ENCODE measurements at places on chromosomes 7 and 10.

DNA sequence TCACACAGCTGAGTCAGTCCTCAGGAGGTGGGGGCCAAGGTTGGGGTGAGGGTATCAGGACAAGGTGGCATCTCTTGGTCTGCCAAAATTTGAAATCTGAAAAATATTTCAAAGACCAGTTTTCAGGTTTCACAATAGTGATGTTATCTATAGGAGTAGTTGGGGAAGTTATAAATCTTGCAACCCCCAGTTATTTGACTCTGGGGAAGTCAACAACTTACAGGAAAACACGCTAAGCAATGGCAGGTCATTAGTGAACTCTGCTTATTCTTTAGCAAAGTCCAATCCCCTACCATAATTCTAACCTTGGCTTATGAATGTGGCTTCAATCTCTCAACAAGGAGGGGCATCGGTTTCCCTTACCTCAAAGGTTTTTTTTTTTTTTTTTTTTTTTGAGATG is 94.9 kb downstream of the MARCHF5 start:
- no peak for ATAC-seq

- peak; percentile 61 for ATAC-seq
Measured at GRCh38 chr10:101130984-101131961, at the start of gene TLX1. Gene TLX1 (plus strand): TSS chr10:101131300. CDS start chr10:101131542, 242 bp downstream.

- ATAC-seq, result no peak
Measured at GRCh38 chr7:103003004-103003403, 71.6 kb downstream of the FBXL13 start.

GRCh38 chr10:31630861-31631567 is 297.6 kb downstream of the ARHGAP12 start:
- ATAC-seq, result no peak

GRCh38 chr10:128571745-128572144 is 445.5 kb upstream of the MKI67 start:
- ATAC-seq, result no peak

GRCh38 chr10:98041352-98042043 is 11.1 kb upstream of the CRTAC1 start:
- peak; percentile 83 for ATAC-seq

DNA sequence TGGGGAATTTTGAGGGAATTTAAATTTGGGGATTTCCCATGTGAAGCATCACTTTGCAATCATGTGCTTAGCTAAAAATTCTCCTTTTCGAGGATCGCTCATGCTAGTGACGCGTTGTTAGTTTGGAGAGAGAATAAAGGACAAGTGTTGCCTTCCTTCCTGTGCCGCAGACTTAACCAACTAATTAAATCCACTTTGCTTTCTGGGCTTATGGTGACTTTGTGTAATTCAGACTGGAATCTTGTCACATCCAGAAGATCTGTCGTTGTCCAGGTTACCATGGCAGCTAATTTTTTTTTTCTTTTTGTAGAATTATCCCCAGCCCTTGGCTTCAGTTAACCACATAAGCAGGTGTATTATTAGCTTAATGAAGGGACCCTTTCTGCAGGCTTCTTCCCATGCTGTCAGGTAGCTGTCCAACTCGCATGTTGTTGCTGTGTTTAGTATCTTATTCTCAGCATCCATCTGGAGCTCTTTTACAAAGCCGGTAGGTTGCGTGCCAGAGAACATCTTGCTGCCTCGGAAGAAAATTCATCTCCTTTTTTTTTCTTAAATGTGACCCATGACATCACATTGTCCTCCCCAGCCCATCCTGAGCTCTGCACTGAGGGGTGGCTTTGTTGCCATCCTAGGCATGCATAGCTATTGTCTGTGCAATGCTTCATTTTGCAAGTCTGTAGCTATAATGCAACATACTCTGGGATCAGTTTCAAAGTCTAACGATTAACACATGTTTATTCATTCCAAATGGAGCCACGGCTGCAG is 47.2 kb upstream of the NRP1 start:
- peak; percentile 91 for ATAC-seq

DNA sequence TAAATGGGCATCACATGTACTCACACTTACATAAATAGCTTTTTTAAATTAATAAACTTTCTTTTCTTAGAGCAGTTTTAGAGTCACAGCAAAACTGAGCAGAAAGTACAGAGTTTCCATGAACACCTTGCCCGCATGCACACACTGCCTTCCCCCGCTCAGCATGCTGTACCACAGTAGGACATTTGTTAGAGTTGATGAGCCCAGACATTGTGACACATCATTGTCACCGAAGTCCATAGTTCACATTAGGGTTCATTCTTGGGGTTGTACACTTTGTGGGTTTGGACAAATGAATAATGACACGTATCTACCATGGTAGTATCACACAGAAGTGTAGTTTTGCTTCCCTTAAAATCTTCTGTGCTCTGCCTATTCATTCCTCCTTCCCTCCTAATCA is 23.7 kb downstream of the UBN2 start:
- no peak for ATAC-seq

DNA sequence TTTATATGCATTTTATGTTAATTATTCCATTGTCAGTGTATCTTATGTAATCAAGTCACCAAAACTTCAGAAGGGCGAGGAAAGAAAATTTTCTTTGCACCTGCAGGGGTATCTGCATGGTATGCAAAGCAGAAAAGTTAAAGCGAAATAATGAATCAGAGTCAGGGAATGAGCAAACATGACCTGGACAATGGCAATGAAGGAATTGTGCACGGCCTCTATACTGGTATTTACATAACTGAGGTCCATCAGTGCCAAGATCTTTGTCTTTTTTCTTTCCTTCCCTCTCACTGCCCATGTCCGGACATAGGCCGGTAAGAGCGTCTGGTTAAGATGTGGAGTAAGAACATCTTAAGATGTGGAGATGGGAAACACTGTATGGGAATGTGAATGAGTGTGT is 14.4 kb upstream of the AKR1C3 start:
- no peak for ATAC-seq

- ATAC-seq, result no peak
Measured at GRCh38 chr10:5499493-5500140, at the start of gene CALML5. Gene CALML5 (minus strand): TSS chr10:5499570. CDS start chr10:5499438, 132 bp downstream.

DNA sequence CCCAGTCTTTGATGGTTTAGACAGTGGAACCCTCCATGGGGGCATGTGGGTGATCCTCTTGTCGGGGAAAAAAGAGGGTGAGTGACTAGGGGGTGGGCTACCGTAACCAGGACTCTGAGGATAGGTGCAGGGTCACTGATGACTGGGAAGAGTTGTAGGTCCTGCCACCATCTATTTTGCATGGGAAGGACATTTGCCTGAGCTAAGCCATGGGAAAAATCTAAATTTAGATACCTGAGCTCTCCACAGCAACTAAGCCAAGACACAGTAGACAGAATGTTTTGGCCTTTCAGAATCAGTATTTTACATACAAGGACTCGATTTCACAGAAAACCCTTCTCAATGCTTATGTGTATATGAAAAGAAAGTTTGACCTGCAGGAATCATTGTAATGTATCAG is 52.7 kb downstream of the KIAA1217 start:
- no peak for ATAC-seq

GRCh38 chr10:112466802-112467201 is 19.8 kb downstream of the VTI1A start:
- ATAC-seq, result no peak

DNA sequence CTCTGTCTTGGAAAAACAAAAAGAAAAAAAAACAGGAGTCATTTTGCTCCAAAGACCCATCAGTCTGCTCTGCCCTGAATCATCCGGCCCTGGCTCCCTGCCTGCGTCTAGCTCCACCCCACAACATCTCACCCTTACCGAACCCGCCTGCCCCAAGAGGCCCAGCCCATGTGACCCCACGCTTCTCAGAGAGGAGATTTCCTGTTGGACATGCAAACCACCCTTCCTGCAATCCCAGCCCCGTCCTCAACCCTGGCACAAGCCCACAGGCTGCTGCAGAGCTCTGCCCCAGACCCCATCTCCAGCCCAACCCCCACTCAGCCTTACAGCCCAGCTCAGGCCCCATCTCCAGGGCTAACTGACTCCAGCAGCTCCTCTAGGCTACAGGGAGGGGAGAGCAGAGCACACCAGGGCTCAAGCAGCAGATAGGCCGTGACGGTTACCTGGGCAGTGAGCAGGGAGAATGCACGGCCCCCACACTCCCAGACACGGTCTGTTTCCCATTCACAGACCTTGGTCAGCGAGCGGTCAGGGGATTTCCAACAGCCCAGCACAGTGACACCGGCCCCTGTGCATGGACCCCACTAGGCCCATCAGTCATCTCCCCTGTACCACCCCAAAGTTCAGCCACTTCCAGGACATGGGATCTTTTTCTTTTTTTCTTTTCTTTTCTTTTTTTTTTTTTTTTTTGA is 69.9 kb upstream of the GTF2I start:
- ATAC-seq, result peak; percentile 98

DNA sequence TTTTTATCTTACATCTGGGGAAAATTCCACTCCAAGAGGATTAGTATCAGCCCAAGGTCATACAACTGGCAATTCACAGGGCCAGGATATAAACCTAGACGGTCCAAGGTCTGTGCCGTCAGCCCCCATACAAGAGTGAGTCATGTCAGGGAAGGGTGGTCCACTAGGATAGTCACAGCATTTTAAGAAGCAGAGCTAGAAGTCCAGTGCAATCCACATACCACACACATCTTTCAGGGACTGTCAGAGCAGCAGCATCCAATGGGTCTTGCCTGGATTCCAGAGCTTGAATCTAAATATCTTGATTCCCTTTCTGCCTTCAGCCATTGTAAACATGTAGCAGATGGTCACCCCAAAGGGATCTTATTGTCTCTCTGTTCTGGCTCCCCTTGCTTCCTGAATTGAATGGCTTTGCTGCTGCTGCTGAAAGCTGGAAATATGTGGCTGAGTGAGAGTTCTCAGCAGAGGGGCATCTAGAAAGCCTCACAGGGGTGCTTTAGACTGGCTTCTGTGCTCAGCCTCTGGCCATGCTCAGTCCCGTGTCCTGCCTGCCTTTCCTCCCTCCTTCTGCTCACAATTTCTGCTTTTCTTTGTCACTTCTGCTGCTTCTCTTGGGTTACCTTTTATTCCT is 9.9 kb upstream of the OR6V1 start:
- ATAC-seq, result peak; percentile 53

DNA sequence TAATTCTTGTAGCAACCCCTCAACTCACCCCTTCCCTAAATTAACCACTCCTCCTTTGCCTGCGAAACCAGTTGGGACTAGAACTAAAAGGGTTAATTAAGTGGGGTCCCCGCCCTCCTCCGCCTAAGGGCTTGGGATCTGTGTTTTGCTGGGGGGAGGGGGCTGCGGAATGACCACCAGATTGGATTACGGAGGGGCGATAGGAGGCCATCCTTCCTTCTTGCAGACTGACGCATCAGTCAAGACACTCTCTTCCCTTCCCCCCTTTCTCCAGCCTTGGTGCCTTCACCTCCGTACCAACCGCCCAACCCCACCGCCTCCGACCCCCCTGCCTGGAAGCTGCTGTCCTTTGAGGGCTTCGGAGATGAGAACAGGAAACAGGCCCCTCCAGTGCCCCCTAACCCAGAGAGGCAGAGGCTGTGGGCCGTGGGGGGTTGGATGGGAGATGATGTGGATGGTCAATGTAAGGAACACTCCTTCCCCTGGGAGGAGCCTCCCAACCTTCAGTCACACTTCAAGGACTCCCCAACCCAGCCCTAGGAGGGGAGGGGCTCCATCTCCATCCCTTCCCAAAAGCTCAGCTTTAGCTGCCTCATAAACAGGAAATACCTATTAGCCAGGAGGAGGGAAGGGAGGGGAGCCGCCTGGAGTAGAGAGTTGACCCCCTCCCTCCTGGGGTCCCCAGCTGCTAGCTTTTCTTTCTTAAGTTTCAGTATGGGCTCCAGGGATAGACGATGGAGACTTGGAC is 997 bp upstream of the LDB1 start:
- peak; percentile 55 for ATAC-seq

All from SK-N-SH treated with all-trans-retinoic acid at 6 μM for 48 hours (cell line).